ENCODE measurements at places on chromosomes 3 and 15. TPM values are rescaled to one million over a fixed set of nuclear protein-coding genes. Genes with fewer than 3 reads are reported as not detected.

The SEMA6D gene
- total RNA-seq: 68.8 TPM

The ADAMTS9 gene
- 74.5 TPM for total RNA-seq

The SLC28A2 gene
- not detected for total RNA-seq

The CCRL2 gene
- 2.5 TPM for total RNA-seq

The TTLL13 gene
- total RNA-seq: 0.30 TPM

The DLL4 gene
- total RNA-seq: 7.5 TPM

The CIP2A gene
- total RNA-seq: 19.8 TPM

The CDCP1 gene
- total RNA-seq: 0.99 TPM

The CCDC191 gene
- total RNA-seq: 11.1 TPM

The ITPR1 gene
- total RNA-seq: 43.7 TPM

The SHC4 gene
- 11.0 TPM for total RNA-seq

The PRR20G gene
- not detected for total RNA-seq
